ENCODE measurements at places on chromosomes 5 and 9.

DNA sequence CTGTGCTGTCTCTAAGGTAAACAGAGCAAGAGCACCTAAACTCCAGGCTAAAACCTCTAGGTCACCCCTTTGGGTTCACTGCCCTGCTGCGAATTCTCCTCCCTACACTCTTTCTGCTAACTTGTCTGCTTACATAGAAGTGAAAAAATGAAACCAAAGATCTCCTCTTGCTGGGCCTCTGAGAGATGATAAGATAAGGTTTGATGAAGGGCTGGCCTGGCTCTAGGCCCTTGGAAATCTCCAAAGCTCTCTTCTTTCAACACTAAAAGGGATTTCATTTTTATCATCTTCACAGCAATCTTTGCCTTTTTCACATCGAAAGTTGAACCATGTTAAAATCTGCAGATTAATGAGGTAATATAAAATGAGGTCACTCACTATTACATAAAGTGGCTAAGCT lies 450.8 kb upstream of the TLE4 start:
- no peak overlapping the region for H3K4me3 ChIP-seq
- no peak overlapping the region for H3K27ac ChIP-seq
- H3K27me3 ChIP-seq: no peaks in the 10 kb centered on the region
- no peaks in the 10 kb centered on the region for H3K36me3 ChIP-seq
- DNase-seq: no peak

DNA sequence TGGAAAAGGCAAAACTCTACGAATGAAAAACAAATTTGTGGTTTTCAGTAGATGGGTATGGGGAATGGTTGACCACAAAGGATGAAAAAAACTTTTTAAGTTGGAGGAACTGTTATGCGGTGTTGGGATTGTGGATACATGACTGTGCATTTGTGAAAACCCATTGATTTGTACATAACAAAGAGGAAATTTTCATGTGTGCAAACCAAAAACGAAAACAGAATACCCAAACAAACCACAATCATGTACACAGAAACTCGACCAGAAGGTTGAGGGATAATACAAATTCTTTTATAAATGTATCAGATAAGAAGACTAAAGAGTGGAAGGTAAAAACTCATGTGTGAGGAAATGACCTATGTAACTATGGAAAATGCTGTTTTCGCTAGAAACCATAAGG lies 1012.4 kb downstream of the CDH18 start:
- no peak overlapping the region for H3K27ac ChIP-seq
- no peak overlapping the region for H3K4me3 ChIP-seq
- H3K27me3 ChIP-seq: no peaks in the 10 kb centered on the region
- no peak for DNase-seq
- H3K4me1 ChIP-seq: no peaks in the 10 kb centered on the region
- H3K36me3 ChIP-seq: no peaks in the 10 kb centered on the region

GRCh38 chr9:82491604-82492003 lies 503.0 kb downstream of the SPATA31D1 start:
- H3K36me3 ChIP-seq: no peaks in the 10 kb centered on the region
- H3K4me3 ChIP-seq: no peak overlapping the region
- H3K27ac ChIP-seq: no peak overlapping the region
- peaks cover 34% of the 10 kb centered on the region for H3K4me1 ChIP-seq
- no peaks in the 10 kb centered on the region for H3K27me3 ChIP-seq

GRCh38 chr9:133113949-133114885 lies 6.8 kb downstream of the RALGDS start:
- H3K4me1 ChIP-seq: peaks cover 53% of the 10 kb centered on the region
- H3K27ac ChIP-seq: peak overlapping the region; percentile 22
- peaks cover 10% of the 10 kb centered on the region for H3K36me3 ChIP-seq
- H3K4me3 ChIP-seq: peak overlapping the region; percentile 9

- no peaks in the 10 kb centered on the region for H3K27me3 ChIP-seq
- no peak overlapping the region for H3K27ac ChIP-seq
- DNase-seq: no peak
- H3K4me1 ChIP-seq: no peaks in the 10 kb centered on the region
Measured at GRCh38 chr9:14530366-14530765, 162.9 kb downstream of the ZDHHC21 start.

- H3K27me3 ChIP-seq: no peaks in the 10 kb centered on the region
- DNase-seq: no peak
- H3K4me1 ChIP-seq: peaks cover 8% of the 10 kb centered on the region
Measured at GRCh38 chr5:132473019-132473531, 17.5 kb downstream of the IRF1 start.

DNA sequence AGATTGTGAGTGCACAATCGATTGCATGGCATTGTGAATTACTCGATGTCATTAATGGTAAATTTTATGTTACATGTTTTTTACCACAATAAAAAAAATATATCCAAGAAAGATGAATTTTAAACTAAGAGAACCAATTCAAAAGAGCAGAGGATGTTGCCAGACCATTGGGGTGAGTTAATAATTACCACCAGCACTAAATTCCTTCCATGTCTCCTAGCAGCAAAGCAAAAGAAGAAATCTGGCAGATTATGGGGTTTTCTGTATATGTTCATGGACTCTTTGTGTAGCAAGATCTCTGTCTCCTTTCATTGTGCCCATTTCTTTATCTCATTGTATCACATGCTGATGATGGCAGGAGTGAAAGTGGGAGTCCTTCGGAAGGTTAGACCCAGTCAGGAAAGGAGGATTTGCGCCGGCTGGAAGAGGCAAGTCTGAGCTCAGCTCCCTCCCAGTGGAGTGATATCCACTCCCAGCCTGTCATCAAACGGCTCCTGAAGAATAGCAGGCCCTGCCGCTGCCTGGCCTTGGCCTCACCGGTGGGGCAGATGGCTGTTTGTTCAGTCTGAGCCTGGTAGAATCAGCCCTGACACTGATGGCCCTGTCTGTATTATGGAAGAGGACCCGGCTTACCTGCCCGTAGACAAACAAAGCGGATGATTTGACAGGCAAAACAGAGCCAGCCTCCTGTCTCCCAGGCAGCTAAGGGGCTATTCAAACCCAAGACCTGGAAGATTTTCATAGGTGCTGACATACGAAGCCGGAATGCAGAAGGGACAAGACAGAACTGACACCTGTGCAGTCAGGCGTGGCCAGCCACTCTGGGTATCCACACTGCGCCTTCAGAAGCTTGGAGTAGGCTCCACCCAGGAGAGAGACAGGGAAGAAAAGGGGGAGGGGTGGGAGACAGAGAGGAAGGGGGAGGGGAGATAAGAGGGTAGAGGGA lies 21.9 kb upstream of the FOXE1 start:
- no peak for DNase-seq
- H3K27me3 ChIP-seq: no peaks in the 10 kb centered on the region
- no peaks in the 10 kb centered on the region for H3K36me3 ChIP-seq

- H3K36me3 ChIP-seq: no peaks in the 10 kb centered on the region
- no peaks in the 10 kb centered on the region for H3K4me1 ChIP-seq
- H3K4me3 ChIP-seq: no peak overlapping the region
Measured at GRCh38 chr5:937151-937924, 44.7 kb downstream of the TRIP13 start.

DNA sequence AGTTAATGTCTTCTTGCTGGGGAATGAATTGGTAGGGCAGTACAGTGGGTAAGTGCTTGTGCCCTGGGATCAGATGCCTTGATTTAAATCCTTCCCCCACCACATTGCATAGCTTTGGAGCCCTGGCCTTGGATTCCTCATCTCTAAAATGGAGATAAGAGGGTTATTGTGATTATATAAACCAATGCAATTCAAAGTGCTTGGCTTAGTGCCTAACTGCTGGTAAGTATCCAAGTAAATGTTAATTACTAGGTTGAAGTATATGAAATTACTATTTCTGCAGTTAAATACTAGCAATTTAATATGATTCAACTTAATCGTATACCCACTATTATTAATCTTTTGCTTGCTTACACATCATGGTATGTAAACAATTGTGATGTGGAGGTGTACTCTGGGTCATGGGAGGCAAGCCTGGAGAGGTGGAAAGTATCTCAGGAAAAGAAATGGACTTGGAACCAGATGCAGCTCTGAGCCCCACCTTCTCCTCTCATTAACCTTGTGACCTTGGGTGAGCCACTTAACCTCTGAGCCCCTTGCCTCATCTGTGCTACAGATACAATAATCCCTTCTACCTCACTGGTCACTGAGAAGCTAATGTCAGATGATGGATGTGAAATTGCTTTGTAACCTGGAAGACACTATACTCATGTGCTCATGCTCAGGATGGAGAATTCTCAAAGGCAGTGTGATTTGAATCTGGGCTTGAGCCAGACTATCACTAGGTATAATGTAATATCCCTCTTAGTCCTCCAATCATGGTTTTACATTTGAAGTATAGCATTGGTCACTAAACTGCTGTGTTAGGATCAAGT lies 23.8 kb downstream of the NEUROG1 start:
- H3K4me3 ChIP-seq: no peak overlapping the region
- DNase-seq: no peak
- H3K27ac ChIP-seq: no peak overlapping the region
- no peaks in the 10 kb centered on the region for H3K4me1 ChIP-seq
- no peaks in the 10 kb centered on the region for H3K27me3 ChIP-seq
- H3K36me3 ChIP-seq: no peaks in the 10 kb centered on the region

GRCh38 chr5:175698401-175699115 lies 40.7 kb downstream of the HRH2 start:
- H3K27me3 ChIP-seq: no peaks in the 10 kb centered on the region
- DNase-seq: no peak
- H3K36me3 ChIP-seq: no peaks in the 10 kb centered on the region

DNA sequence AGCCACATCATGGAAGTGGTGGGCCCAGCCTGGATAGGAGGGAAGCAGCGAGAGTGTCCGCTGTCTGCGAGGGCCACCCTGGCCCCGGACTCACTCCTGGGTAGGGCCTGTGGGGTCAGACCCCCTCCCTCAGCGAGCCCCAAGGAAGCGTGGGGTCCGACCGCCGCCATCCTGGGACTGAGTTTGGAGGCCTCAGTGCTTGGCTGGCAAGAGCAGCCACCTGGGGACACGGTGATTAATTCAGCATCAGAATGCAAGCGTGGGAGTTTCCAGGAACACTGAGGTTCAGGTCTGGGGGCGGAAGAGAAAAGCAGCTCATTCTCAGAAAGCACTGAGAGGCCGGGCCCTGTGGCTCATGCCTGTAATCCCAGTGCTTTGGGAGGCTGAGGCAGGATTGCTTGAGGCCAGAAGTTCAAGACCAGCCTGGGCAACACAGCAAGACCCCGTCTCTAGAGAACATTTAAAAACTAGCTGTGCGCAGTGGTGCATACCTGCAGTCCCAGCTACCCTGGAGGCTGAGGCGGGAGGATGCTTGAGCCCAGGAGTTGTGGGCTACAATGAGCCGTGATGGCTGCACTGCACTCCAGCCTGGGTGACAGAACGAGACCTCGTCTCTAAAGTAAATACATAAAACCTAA lies 18.3 kb upstream of the CAMSAP1 start:
- H3K36me3 ChIP-seq: peaks cover 2% of the 10 kb centered on the region
- no peaks in the 10 kb centered on the region for H3K4me1 ChIP-seq
- no peak for DNase-seq

- no peaks in the 10 kb centered on the region for H3K27me3 ChIP-seq
- no peak overlapping the region for H3K27ac ChIP-seq
- no peaks in the 10 kb centered on the region for H3K36me3 ChIP-seq
- no peak for DNase-seq
- H3K4me1 ChIP-seq: no peaks in the 10 kb centered on the region
Measured at GRCh38 chr9:89878003-89878411, 273.2 kb downstream of the GADD45G start.

DNA sequence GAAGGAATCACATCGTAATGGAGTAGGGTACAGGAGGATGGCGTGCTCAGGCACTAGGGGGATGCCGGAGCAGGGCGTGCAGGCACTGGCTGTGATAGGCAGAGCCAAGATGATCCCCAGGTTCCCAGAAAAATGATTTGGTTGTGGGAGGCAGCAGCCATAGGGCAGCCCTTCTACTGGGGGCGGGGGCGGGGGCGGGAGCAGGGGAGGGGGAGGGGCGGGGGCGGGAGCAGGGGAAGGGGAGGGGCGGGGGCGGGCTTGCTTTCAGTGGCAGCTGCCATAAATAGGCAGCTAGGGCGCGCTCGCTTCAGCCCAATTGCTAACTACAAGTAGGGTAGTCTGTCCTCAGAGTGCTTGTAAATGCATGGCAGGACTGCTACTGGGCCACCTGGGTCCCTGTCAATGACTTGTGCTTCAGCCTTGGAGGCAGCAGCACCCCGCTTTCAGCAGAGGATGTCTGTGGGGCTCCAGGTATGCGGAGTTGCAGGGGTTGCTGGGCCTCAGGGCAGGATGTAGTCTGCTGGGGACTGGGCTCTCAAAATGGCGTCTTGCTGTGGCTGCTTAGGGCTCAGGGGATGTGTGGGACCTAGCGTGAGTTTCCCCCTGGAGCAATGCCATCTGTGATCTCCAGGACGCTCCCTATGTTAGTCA lies 354.3 kb downstream of the RAB3C start:
- H3K4me3 ChIP-seq: no peak overlapping the region
- H3K27ac ChIP-seq: no peak overlapping the region
- DNase-seq: no peak
- H3K36me3 ChIP-seq: no peaks in the 10 kb centered on the region
- peaks cover 4% of the 10 kb centered on the region for H3K4me1 ChIP-seq

DNA sequence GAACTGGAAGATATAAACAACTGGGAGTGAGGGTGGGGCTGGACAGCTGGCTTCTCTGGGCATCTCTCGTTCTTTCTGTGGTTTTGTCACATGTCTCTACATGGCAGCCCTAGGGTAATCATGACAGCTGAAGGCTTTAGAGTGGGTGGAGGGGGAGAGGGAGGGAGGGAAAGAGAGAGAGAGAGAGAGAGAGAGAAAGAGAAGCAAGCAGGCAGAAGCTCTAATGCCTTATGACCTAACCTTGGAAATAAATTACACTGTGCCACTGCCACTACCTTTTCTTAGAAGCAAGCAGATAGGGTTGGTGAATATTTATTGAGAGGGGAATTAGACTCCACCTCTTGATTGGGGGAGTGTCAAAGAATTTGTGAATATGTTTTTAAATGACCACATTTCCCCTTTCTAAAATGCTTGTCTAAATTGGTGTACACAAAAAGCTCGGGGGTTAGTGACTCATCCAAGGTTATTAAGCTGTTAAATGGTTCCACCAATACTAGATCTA lies 2.6 kb upstream of the DAPK1 start:
- H3K4me3 ChIP-seq: no peak overlapping the region
- no peaks in the 10 kb centered on the region for H3K4me1 ChIP-seq
- no peaks in the 10 kb centered on the region for H3K36me3 ChIP-seq
- no peak for DNase-seq
